ENCODE measurements at places on chromosomes 2 and 18.

GRCh38 chr2:231530099-231531011, at the start of gene NMUR1:
NMUR1 (minus strand) TSS chr2:231530445; CDS start chr2:231530361, 84 bp downstream.
- DNase-seq = peak; percentile 38

DNA sequence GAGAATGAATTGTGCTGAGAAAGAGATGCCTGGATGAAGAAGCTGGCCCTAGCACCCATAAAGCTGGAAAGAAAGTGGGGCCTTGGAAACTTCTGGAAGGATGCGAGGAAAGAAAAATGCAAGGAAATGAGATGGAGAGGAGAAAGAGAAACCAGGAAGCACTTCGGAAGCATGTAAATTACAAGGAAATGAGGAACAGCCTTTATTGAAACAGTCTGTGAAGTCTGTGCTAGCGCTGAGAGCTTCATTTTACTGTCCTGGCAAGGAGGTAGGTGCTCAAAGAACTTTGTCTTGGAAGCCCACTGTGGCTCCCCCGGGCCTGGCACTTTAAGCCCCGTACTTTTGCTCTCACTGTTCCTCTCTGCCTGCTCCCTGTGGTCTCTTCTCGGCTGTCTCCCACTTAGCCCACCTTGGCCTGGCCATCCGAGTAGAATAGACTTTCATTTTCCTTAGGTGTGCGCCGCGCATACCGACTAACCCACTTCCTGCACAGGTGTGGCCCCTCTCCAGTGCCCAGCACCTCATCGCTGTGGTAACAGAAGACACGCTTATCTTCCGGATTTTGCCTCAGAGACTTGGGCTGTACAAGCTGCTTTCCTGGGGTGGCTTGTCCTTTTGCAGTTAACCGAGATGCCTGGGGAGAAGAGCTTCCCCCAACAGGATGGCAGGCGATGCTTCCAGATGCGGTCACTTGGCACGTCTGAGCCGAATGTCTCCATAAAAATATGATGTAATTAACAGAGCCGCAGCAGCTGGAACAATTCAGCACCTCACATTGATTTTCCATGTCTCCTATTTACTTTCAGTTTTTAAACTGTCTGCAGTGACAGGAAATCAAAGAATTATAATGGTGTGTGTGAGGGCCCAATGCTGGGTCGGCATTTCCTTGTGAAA, 199.6 kb downstream of the HRH4 start:
- DNase-seq = no peak

DNA sequence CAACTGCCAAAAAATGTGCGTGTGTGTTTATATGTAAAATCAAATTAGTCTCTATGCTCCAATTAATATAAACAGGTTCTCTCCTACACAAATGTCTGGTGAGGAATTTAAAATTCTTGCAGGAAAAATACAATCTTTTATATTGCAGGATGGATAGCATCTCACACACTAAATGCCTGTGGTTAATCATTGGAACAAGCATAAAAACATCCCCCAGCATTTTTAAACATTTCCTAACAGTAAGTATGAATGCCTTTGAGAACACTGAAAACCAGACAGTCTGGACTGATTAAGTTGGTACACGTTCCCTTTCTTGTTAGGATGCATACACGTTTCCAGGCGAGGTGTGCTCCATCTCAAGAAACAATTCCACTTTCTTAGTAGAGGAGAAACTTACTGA, 29.9 kb upstream of the PDE1A start:
- no peak for DNase-seq

DNA sequence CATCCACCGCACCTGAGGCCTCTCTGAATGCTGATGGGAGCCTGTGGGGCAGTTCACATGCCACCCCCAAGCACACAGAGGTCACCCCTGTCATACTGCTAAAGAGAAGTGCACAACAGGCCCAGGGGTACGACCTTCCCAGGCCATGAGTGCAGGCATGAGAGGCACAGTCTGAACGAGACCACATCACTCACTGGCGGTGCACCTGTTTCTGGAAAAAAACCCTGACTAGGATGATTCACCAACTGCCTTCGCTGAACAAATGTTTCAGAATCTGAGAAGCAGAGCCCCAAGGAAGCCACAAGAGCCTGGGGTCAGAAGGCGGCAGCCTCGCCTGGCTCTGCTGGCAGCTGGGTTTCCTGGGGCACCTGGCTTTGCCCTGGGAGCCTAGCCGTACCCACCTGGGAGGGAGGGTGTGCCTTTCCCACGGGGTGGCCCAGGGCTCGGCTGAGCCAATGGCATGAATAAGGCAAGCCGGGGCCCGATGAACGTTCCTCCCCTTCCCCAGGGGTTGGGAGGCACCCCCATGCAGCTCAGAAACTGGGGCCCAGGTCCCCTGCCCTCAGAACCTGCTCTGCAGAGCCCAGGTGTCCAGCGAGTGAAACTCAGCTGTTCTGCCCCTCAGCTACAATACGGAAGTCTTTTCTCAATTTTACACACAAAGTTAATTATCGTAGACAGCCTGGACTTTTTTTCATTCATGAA, 73.8 kb downstream of the HDAC4 start:
- DNase-seq = peak; percentile 60

- DNase-seq = no peak
Observed at GRCh38 chr2:150872756-150873395, 385.4 kb upstream of the RND3 start.

DNA sequence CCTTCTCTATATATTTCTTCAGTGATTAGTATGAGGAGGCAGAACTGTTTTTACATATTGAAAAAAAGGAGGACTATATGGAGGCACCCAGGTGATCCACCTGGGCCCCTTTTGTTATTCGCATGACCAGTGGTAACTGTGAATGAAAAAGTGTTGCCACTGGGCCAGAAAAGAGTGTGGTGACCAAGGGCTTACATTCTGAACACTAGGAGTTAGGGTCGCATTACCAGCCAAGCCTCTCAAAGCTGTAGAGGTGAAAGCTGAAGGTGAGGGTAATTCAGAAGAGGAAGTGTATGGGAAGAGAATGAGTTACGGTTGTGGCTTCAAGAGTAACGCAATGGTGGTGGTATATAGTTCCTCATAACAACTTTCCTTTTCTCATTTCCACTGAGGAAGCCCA, 487.6 kb downstream of the TMEM182 start:
- no peak for DNase-seq

DNA sequence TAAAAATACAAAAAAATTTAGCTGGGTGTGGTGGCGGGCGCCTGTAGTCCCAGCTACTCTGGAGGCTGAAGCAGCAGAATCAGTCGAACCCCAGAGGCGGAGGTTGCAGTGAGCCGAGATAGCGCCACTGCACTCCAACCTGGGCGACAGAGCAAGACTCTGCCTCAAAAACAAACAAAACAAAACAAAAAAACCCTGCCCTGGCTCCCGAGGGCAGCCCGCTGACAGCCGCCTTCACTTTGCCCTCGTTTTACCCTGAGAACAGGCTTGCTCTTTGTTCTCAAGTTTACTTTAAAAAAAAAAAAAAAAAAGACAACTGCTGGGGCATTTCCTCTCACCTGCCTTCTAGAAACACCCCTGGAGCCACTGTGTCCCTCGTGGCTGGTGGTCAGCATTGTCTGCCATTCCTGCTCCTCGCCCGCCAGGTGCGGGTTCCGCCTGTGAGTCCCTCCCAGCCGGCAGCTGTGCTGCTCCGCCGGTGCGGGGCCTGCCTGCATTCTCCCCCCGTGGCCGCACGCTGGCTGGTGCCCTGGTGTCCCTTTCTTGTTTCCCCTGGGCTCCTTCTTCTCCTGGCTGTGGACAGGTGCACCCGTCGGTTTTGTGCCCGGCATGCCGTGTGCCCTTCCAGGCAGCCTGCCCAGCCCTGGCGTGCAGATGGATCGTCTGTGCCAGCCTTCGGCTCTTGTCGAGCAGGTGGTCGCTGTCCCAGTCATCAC, 105.7 kb downstream of the USP40 start:
- DNase-seq = no peak

GRCh38 chr2:204261846-204262245, 283.4 kb upstream of the PARD3B start:
- no peak for DNase-seq

DNA sequence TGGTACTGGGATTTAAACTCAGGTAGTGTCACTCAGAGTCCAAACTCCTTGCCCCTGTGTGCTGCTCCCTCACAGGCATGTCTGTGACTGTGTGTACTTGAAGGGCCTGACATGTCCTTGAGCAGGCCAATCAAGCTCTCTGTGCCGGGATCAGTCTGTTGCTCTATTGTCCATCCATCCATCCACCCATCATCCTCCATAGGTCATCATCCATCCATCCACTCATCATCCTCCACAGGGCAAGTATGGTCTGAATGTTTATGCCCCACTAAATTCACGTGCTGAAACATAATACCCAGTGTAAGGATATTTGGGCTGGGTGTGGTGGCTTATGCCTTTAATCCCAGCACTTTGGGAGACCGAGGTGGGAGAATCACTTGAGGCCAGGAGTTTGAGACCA, 24.5 kb upstream of the NEB start:
- DNase-seq = no peak

GRCh38 chr2:72222829-72223564, 75.3 kb upstream of the CYP26B1 start:
- no peak for DNase-seq

DNA sequence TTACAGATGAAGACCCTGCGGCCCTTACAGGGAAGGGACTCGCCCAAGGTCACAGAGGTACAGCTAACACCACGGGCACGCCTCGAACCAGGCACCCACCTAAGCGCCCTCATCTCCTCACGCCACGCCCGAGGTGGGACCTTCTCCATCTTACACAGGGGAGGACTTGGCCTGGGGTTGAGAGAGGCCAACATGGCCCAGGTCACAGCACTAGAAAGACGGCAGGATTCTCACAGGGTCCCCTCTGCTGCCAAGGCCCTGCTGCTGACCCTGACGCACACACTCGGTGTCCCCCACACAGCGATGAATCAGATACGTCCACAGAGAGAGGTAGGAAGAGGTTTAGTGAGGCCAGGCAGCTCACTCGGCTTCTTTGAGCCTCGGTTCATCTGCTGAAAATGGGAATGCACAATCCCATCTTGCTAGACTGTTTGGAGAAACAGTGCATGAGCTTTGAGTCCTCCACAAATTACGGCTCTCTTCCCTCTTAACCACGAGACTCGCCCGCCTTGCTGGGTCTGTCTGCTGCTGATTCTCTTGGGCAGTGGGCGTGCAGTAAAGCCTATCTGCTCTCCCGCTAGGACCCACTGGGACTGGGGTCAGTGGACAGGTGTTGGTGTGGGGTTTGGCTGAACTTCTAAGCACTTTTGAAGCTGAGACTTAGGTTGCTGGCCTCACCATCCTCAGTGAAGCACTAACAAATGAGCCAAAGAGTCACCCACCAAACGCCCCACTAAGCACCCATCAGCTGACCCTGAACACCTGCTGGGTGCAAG, 79.2 kb downstream of the SMAD7 start:
- no peak for DNase-seq

DNA sequence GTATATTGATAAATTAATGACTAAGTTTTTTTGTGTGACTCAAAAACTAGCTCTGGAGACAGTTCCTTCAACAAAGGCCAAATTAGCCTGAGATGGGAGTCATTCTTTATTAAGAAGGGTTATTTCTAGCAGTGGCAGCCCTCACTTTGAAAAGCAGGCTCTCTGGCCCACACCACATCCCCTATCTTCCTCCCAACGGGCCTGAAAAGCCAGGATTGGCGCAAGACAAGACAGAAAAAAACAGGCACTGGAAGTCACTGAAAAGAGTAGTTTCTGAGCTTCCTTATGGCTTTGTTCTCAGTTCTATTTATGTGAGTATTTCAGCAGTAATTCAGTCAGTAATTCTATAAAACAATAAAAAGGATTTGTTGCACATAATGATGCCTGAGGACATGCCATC, 149.0 kb downstream of the LAMA3 start:
- no peak for DNase-seq

DNA sequence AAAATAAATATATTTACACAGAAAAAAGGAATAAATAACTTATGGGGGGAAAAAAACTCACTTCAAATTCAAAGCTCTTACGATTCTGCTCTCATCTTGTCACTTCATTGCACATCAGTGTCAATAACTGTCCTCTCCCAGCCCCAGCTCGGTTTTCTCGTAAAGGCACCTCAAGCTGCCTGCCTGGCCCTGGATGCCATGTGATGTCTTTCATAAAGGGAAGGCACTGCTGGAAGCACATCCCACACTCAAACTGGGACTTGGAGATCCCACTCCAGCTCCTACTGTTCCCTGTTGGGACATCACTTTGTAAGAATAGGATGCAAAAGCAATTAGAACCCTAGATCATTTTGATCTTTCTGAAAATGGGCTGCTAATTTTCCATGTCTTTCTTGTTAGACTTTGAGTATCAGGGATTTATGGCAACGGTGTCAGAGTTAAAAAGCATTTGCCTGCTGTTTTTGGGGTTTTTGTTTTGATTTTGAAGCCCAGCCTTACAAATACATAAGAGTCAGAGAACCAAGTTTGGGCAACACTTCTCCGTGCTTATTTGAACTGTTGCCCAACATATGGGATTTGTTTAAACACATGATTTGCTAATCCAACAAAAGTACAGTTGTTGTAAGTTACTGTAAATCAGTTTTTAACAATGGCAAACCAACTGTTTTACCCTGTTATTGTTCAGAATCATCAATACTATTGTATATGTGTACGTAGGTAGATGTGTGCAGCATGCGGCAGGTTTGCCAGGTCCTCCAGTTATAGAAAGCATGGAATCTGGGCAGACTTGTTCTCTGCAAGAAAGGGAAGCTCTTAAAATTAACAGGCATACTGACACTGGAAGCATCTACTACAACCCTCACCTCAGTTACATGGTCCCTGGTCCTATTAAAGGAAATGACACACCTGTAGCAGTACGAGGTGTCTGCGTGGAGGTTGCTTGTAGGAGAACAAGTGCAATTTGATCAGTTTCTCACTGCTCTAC, 20.6 kb downstream of the SERTAD2 start:
- no peak for DNase-seq

GRCh38 chr2:179550214-179550613, 285.6 kb upstream of the SESTD1 start:
- DNase-seq = no peak

GRCh38 chr2:227164763-227165291, 403 bp downstream of the COL4A3 start:
- DNase-seq = no peak

DNA sequence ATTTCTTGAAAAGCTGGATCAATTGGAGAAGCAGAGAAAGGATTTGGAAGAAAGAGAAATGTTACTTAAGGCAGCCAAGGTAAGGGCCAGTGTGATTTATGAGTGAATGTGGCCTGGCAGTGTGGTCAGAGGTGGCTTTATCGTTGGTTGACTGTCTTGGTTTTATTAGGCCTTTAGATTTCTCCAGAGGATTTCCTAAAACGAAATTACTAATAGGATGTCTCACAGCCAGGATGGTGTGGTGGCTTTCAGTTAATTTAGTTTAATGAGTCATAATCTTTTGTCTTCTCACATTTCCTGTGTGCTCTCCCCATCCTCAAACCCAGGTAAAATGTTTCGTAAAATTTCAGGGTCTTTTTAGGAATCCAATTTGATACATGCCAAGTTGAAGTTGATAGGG, 100.8 kb downstream of the TAF4B start:
- no peak for DNase-seq
